Stimulated activated CD8-positive, alpha-beta memory T cell treated with anti-CD3 and anti-CD28 coated beads, Interleukin-12 subunit alpha, Interleukin-12 subunit beta, amount 100 ng/mL, for 1 hour (primary cell): ENCODE measurements at places on chromosomes 7 and 10.

DNA sequence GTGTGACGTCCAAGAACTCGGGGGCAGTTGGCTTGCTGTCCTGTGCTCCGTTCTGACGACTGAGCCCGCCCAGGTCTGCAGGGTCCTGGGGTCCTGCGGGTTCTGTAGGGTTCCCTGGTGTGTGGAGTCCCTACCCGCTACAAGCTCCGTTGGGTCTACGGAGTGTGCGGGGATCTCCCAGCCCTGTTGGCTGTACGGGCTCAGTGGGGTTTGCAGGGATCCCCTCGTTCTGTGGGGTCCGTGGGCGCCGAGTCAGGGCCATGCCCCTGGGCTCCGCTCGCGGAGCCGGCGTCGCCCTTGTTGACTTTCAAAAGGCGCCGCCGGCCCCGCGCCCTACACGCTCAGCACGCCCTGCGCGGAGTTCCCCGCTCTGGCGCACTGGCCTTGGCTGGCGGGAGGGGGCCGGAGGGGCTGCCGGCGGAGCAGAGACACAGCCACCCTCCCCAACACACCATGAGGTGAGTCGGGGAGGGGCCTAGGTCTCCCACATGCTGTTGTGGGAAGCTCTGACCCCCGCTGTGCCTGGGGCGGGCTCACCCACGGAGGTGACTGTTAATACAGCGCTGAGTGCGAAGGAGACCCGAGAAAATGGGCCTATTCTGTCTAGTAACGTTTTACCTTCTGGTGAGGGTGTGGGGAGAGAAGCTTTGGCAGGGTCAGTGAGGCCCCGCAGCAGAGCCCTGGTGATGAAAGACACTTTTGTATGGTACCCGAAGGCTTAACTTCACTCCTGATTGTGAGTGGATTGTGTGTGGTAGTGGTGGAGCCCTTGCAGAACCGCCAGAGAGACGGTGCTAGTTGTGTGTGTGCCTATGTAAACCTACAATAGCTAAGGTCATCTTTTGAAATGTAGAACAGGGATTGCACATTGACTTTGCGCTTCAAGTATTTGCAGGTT, 8.1 kb downstream of the TASOR2 start:
- DNase-seq, result peak; percentile 31

DNA sequence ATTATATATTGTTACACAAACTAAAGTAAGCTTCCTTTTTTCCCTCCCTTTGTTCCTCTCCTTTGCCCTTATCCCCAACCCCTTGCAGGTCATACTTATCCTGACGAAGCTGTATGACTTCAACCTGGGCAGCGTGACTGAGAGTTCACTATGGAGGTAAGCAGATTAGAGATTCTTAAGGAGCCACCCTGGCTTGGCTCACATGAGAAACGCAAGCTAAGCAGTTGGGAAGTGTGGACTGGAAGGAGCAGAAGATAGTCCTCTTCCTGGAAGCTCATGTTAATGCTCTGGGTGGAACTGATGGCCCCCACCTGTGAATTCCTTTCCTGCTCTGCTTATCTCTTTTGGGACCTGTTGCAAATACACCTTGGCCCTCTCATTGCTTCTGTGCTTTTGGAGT, 201.6 kb downstream of the SORCS3 start:
- DNase-seq, result no peak

- DNase-seq, result no peak
Observed at GRCh38 chr7:116591202-116592040, 66.6 kb downstream of the CAV1 start.

GRCh38 chr7:137298464-137298794, 45.1 kb downstream of the PTN start:
- no peak for DNase-seq

DNA sequence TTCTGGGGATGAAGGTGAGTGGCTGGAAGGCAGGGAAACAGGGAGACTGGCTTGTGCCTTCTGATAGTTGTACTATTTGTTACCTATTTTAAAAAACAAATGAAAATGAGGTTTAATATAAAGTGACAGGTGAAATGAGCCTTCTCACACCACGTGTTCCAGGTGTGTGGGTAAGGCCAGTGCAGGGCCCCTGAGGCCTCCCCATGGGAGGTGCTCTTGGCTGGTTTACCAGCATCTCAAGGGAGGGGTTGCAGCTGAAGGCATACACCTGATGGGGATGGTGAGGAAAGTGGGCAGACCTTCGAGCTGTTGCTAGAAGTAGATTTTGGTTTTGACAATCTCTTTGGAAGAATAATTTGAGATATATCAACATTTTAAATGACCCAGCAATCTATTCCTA, 103.6 kb downstream of the ARHGAP22 start:
- DNase-seq, result no peak

GRCh38 chr7:84492098-84493034, 297.8 kb upstream of the SEMA3A start:
- no peak for DNase-seq

- no peak for DNase-seq
Observed at GRCh38 chr10:92052088-92052487, 128.5 kb downstream of the BTAF1 start.

DNA sequence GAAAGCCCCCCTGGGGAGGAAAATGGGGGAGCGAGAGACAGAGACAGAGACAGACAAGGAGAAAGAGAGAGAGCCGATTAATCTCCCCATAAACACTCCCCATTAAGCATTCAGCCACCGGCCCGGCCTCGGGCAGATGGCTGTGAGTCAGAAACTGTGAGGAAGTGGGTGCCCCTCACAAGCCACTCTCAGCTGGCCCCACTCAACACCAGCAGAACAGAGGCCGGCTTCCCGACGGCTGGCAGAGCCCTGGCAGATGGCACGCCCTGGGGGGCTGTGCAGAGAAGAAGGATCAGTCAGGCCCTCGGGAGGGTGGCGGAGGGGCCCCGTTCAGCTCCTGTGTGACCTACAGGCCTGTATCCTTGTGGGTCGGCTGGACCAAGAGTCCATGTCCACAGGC, 41.2 kb downstream of the CAMK2B start:
- DNase-seq, result no peak

DNA sequence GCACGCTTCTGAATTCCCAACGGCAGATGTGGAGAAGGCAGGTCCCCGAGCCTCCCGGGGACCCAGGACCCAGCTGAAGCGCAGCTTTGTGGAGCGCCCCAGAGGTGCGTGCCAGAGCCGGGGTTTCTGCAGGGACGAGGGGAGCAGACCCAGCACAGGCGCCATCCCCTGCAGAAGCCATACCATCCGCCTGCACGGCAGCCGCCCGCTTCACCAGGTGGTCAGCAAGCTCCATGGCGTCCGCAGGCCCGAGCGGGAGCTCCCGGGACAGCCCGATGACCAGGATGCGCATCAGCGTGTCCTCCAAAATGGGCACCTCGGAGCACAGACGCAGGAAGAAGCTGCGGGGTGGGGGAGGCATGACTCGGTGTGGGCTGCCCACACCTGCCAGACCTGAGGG, 10.6 kb downstream of the INTS1 start:
- DNase-seq, result no peak

DNA sequence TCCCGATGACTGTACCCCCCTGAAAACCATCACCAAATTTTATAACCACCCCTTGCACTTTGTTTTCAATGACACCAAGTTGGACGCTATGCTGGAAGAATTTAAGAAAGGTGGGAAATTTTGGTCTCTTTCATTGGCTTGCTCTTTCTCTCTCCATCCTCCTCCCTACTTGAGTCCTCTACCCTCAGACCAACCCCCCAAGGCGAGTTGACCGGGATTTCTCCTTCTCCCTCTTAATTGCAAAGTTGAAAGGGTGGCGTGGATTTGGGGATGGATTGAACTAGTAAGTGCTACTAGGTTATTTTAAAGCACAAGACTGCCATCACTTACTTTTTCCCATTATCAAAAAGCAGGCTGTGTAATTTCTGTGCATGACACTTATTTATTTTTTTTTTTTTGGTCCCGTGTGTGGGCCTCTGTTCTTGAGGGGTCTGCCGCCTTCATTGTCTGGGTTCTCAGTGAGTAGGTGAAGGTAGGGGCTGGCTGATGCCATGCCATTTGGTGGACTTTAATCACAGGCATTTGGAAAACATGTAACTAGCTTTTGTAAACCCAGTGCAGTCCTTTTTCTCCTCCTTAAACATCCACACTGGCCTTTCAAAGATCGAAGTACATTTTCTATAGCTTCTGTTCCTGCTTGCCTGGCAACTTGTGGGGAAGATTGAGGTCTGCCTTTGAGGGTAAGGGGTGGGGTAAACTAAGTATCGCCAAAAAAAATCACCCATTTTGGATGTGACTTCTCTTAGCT, 2.1 kb downstream of the CNNM2 start:
- no peak for DNase-seq

DNA sequence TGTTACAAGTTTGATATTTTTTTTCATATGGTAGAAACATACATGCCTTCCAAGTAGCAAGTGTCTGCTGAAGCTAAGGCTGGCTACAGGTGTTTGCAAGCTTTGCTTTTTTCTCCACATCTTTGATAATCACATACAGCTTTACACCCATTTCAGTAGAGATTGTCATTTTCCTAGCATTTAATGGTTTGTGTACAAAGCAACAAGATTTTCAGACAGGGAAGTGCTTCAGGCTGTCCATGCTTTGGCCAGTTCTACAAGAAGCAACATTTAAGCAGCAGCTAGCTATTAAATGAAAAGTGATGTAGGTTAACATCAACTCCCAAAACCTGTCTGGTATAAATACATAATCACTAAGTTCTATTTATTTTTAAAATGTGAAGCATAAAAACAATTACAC, 2.3 kb downstream of the HDAC9 start:
- DNase-seq, result no peak

DNA sequence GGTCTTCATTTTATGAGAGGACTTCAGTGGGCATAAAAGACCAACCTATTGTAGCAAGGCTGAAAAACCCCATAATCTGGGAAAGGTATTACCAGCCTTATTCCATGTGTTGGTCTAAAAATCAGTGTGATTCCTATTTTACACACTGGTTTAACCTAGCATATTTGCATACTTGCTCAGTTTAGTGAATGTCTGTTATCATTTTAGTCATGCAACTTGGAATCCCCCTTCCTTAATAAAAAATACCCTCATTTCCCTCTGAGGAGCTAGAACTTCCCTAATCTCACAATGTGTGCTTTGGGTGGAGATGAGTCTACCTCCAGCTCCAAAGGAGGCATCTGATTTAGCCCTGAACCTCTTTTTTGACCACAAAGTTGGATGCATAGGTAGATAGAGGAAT, 312.8 kb upstream of the SORCS1 start:
- DNase-seq, result no peak

GRCh38 chr7:35848725-35849124, 47.9 kb downstream of the SEPTIN7 start:
- DNase-seq, result no peak

GRCh38 chr10:89255793-89256192, 4.2 kb upstream of the LIPA start:
- no peak for DNase-seq

DNA sequence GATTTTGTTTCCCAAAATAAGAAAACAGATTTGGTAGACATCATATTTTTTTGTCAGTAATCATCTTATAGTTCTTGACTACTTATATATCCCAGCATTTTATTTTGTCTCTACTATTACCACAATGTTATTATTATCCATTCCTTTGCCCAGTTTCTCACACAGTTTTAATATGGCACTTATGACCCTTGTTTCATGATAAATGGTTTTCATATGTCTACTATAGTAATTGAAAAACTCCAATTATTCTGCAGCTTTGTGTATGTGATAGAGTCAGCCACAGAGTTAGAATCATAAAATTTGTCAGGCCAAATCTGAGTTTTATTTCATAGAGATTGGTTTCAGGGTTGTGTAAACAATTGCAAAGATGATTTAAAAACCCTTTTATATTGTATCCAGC, 203.9 kb downstream of the MALRD1 start:
- DNase-seq, result no peak

GRCh38 chr7:95725205-95725604, 47.1 kb upstream of the DYNC1I1 start:
- DNase-seq, result no peak

- DNase-seq, result no peak
Observed at GRCh38 chr7:50303335-50304128, 984 bp upstream of the IKZF1 start.

GRCh38 chr10:30000802-30001571, 58.4 kb downstream of the JCAD start:
- DNase-seq, result no peak

- DNase-seq, result no peak
Observed at GRCh38 chr10:79379512-79380124, 32.3 kb downstream of the PPIF start.

DNA sequence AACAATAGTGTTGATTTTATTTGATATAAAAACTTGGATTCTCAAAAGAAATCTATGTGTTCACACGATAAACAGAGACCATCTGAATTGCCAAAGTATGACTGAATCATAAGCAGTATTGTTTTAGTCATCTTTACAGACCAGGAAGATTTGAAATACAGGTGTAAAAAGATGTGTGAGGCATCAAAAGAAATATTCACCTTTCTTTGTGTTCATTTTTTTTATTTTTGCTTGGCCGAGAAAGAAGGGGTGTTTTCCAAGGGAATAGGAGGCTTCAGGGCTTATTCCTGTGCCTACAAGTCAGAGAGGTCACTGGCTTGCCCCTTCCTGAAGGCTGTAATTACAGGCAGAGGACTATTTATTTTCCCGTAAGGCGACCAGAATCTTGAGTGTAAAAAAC, 37.3 kb downstream of the MET start:
- no peak for DNase-seq

DNA sequence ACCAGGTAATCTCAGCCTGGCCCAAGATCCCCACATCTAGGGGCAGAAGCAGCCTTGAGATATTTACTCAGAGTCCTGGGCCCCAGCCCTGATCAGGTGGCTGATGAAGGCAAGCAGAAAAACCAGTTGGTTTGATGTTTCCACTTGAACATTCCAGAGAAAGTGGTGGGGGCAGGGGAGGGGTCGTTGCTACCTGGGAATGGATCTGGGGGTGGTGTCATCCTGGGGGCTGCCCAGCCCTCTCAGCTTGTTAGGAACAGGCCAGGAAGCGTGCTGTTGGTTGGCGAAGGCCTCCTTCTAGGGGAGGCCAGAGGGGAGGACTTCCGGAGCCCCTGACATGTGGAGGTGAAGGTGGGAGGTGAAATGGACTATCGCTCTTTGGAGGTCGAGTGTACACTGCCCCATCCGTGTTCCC, 3.7 kb upstream of the ABHD11 start:
- no peak for DNase-seq

GRCh38 chr7:84193747-84194146, 842 bp downstream of the SEMA3A start:
- DNase-seq, result no peak

DNA sequence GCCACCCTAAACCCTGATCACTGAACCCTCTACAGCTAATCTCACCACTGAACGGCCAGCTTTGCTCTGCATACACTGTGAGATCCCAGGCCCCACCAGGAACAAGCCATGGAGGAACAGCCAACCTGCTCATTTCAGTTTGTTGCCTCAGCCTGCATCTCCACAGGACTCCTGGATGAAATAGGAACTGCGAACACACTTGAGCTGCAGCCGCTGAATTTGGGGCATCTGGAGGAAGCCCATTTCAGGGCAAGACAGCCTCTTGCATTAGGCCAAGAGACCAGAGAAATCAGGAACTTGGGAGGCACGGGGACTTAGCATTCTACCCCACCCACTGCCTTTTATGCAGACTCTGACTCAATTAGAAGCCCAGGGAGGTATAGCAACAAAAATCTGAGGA, 14.5 kb upstream of the EGR2 start:
- no peak for DNase-seq
